GM12878 (cell line): ENCODE measurements at places on chromosomes 3 and 15.

GRCh38 chr3:195794708-195795107 is 17.0 kb downstream of the MUC4 start:
- DNase-seq, result no peak

GRCh38 chr3:87541723-87542122 is 265.3 kb upstream of the POU1F1 start:
- no peak for DNase-seq

DNA sequence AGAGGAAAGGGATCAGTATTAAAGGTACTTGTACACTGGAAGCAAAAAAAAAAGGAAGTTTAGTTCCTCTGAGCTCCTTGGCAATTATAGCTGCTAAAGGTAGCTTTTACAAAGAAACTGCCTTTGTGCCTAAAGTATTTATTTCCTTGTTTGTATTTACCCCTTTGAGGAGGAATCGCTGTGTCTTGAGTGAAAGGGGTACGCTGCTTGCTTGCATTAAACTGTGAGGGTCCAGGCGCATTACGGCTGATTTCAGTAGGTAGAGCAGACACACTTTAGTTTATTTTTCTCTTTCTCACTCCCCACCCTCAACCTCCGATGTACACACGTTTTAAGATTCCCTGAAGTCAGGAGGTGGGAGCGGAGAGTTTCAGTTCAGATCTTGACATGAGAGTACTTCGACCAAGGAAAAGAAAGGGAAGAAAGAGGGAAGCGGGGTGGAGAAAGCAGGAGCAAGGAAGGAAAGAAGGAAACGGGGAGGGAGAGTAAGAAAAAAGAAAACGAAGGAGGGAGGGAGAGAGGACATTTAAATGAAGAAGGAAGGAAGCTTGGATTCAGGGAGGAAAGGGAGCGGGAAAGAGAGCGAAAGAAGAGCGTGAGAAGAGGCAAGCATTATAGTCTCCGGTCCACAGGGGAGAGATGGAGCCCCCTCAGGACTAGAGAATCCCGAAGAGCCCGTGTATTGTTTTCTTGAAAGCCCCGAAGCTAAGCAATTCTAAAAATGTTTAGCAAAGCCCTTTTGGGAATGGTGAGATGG is 1.2 kb upstream of the MME start:
- DNase-seq, result no peak

DNA sequence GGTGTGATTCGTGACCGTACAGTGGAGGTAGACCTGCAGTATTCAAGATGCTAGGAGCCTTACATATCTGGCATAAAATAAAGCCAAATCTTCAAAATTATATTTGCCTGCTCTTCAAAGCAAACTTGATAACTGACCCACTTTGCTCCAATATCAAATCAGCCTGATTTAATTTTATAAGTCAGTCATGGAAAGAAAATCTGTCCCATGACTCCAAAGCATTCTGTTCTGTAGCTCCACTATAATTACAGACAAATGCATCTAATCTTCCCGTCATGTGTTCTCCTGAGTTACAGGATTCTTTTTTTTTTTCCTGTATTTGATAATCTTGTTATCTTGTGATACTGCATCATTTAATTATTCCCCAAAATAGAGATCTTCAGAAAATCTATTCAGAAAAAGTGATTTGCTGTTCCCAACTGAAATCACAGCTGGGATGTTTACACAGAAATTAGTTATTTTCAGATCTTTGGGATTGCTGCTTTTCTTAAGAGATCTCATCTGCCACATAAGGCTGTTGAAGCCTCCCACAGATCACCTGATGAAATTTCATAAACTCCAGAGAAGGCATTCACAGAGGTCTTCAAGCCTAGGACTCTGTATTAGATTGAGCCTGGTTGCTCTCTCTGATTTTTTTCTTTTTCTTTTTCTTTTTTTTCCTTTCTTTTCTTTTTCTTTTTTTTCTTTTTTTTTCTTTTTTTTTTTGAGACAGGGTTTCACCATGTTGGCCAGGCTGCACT is 27.2 kb downstream of the TIMP4 start:
- no peak for DNase-seq

DNA sequence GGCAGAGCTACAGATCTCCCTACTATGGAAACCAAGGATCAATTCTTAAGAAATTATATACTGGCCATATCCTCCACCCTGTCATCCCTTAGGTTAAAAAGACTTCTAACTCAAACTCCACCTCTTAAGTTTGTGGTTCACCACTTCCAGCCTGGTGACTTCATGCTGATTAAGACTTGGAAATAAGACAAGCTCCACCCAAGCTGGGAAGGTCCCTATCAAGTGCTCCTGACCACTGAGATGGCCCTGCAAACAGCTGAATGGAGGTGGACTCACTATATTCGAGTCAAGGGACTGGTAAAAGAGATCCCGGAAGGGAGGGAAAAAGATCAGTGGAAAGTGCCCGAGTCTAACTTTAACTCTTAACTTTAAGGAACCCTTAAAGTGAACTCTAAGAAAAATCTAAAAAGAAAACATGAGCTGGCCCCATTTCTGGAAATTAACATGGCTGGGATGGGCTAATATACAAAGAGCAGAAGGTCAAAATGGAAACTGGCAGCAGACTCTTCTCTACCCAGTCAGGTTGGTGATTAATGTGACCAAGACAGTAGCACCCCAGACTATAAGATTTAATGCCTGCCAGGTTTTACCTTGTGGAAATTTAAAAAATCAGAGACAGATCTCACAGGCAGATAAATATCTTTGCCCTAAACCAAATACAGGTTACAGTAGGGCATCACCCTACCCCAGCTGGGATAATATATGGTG is 43.9 kb downstream of the PPCDC start:
- no peak for DNase-seq

DNA sequence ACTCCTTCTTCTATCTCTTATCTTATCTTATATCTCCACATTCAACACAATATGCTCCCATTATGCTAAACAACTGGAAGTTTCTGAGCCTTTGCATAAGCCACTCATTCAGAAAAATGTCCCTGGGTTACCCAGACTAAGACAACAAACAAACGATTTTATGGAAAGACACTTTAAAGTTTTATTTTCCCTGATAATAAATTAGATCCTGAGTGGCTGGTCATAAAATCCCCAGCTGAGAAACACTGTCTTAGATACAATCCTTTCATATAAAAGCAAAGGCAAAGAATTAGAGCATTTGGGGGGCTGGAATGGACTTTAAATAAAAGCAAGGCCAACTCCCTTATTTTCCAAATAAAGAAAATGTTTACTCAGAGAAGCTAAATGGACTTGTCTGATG is 322.3 kb downstream of the GBE1 start:
- no peak for DNase-seq

DNA sequence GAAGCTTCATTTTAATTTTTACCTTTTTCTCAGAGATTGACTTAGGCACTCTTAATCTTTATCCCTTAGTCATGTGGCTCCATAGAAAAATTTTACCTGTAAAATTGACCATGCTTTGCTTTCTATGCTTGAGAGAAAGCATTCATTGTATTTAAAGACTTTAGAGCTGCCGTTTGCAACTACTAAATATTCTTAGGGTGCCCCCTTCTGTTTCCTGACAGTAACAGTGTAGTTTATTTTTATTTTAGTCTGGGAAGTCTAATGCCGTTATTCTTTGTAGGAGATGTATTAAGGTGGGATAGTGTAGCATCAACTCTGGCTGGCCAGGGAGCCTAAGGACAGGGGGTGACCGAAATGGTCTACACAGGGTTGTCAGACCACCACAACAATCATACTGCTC is 84.5 kb upstream of the SYNPR start:
- no peak for DNase-seq
